ENCODE measurements at places on chromosomes 6 and 20. TPM values are rescaled to one million over a fixed set of nuclear protein-coding genes. Genes with fewer than 3 reads are reported as not detected.
A peak's percentile ranks its signal among the peaks of the same experiment; 100 is the strongest.

The GRM1 gene
- total RNA-seq = under 0.01 TPM

The TMC2 gene
- total RNA-seq = not detected

The TRPC4AP gene
- total RNA-seq = 98.8 TPM

DNA sequence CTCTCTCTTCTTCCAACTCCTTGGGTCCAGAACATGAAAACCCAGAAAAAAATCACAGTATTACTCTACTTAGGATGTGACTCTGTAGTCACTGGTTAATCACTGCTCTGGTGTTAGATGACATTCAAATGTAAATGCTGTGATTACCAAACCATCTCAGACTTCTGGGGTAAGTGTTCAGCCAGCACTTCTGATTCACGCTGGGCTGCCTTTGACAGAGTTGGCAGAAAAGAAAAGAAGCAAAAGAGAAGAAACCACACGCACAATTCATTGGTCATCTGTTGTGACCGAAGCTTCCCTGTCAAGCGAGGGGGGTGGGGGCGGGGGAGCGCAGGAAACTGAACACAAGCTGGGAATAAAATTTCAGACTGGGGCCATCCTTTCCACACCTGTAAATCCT lies 82.7 kb downstream of the PSMG4 start:
- peak; percentile 95 for DNase-seq

- DNase-seq = no peak
These were observed 99.9 kb upstream of the MYLIP start for GRCh38 chr6:16028966-16029365.

DNA sequence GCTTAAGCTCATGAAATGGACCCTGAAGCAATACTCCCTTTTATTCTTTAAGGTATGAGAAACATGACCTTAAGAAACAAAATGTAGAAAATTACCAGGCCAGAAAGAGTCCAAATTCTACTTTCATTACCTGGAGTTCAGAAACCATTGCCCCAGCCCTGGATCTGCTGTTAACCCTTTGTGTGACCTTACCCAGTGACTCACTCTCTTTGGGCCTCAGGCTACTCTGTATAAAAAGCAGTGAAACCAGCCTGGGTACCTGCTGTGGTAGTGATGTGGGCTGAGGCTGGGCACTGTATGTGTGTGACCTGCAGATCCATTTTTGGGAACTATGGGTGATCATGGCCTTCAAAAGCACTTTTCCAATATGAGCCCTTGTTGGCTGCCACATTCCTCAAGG lies 47.2 kb downstream of the SLC9A8 start:
- DNase-seq = no peak

GRCh38 chr6:37170273-37171200 lies 585 bp downstream of the PIM1 start:
- DNase-seq = peak; percentile 88

GRCh38 chr6:10138917-10139316 lies 276.0 kb downstream of the TFAP2A start:
- no peak for DNase-seq

- no peak for DNase-seq
These were observed 43.0 kb downstream of the TPD52L1 start for GRCh38 chr6:125196613-125197012.

Measured in osteoblast (primary cell).